ENCODE measurements at places on chromosomes 4 and X.

GRCh38 chr4:5435201-5435600 is 273.2 kb downstream of the EVC2 start:
- no peak for DNase-seq

GRCh38 chrX:102745857-102746584 is 25.5 kb downstream of the GPRASP3 start:
- DNase-seq, result no peak

GRCh38 chr4:101252721-101253120 is 94.6 kb downstream of the PPP3CA start:
- no peak for DNase-seq

GRCh38 chr4:40564815-40565483 is 64.7 kb downstream of the RBM47 start:
- no peak for DNase-seq

GRCh38 chr4:108171339-108172230 is 2.9 kb upstream of the LEF1 start:
- no peak for DNase-seq

- no peak for DNase-seq
These were observed 36.9 kb downstream of the ENPEP start for GRCh38 chr4:110512901-110513300.

DNA sequence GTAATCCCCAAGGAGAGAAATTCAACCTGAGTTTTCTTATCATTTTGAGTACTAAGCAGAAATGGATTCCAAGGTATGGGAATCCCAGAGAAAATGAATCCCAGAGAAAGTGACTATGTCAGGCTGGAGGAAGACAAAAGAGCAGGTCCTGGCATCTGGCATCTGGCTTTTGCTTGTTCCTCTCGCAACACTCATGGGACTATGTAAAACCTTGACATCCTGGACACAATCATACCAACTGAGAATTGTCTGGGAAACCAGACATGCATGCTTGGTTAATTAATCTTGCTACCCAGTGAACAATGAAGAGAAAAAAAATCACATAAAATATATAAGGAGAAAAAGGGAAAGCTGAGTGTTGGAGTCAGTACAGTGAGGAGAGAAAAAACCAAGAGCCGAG is 12.9 kb downstream of the DCAF8L1 start:
- DNase-seq, result no peak

DNA sequence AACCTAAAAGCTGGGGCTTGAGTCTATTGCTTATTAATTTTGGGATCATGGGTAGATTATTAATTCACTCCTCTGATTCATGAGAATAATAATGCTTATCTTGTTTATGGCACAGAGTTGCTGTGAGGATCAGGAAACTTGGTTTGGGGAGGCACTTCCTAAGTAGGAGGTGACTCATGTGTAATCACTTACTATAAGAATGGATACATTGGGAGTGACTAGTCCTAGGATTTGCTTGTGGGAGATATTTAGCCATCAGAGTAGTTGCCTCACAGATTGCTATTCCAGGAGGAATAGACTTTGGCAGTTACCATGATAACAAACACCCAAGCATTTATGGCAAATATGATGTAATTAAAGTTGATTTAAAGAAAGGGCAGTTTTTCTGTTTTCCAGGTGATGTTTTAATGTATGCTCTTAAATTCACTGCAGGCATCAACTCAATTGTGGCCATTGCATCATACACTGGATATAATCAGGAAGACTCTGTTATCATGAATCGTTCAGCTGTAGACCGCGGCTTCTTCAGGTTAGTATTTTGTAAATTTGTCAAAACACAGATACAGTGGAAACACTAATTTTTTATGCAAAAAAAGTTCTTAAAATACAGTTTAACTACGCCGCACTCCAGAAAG is 41.9 kb downstream of the POLR2B start:
- DNase-seq, result no peak

DNA sequence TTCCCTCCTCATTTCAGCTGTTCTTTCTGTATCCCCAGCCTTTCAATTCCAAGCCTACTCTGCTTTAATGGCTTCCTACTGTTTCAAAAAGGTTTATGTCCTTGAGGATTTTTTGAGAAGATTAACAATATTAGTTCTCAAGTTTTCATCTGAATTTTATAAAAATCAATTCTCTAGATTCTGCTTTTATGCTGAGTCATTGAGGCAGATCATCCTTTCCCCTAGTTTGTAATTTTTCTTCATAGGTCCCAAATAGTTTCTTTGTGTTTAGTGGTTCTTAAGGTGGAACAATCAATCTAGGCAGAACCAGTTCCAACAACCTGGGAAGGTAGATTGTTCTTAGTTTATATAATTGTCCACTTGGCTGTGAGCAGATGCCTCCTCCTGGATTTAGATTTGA is 100.1 kb upstream of the NAP1L5 start:
- DNase-seq, result no peak

DNA sequence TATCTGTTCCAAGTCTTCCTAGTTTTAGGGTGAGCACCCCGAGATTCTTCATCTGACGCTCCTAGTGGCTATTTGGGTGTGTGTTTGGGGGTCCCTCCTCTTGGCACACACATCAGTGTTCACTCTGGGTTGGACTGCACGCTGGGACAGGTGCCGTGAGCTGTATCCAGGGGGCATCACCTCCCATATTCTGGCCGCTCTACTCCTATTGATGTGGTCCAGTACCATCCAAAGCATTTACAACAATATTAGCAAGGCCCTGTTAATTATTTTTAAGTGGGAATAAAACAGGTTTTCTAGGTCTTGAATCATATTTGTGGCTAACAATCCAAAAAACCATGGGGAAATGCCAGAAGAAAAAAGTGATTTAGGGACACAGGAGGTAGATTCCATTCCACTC is 26.4 kb downstream of the CYTL1 start:
- no peak for DNase-seq

DNA sequence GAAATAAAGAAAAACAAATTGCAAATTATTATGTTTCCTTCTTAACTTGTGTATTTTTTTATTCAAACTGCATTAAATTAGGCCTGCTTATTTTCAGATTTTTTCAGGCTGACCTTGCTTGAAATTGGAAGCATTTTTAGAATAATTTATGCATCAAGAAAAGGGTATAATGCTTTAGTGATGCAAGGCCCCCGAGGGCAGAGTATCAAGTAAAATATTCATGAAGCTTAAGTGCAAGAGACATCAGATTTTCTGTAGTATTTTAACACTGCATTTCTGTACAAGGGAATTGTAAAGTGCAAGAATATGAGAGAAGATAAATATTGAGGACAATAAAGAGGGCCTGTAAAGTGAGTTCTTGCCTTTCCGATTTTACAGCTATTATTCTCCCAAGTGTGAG is 485.8 kb upstream of the ATOH1 start:
- DNase-seq, result no peak

DNA sequence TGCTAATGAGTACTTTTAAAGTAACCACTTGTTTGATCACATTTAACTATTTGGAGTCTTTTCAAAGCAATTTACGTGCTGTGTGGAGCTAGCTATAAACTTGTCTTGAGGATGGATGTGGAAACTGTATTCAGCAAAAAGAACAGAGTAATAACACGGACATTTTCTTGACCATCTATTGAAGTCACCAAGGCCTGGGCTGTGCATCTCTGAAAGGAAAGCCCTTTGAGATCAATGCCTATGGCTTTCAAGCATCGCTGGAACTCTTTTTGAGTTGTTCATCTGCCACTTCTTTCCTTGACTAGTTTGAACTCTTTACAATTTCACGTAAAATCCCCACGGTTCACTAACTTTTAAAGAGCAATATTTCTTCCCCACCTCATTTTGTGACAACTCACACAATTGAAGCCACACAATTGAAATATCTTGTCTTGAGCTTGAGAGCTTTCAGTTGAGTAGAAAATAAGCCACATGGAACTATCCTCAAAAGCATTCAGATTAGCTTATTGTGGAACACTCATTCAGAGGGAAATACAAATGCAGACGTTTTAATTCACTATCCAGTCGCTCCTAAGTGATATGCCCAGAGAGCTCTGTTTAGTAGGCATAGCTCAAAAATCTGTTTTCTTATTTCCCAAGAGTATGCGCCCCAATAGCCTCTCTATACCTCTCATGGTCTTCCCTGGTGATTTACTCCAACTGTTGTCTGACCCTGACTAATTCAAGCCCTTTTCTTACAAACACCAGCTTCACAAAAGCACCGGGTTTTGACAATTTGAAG is 134.9 kb upstream of the SLITRK2 start:
- DNase-seq, result no peak

GRCh38 chrX:154025230-154025629 is 5.5 kb upstream of the IRAK1 start:
- no peak for DNase-seq

DNA sequence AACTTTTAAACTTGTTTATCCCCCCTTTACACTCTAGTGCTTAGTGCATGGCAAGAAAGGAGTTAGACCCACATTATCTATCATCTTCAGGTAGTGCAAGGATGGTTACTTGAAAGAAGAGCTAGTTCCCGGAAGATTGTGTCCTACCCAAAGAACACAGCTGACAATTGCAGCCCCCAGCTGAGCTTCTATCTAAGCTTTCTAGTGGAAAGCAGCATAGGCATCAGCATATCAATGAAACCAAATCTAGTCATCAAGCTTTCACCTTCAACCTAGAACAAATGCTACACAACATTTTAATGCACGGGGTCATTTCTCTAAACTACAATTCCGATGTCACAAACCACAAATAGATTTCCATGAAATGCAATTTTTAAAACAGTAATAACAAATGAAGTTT is 88.9 kb upstream of the TFDP3 start:
- DNase-seq, result no peak

GRCh38 chrX:150476164-150476699 is 92.2 kb upstream of the MTM1 start:
- DNase-seq, result no peak

DNA sequence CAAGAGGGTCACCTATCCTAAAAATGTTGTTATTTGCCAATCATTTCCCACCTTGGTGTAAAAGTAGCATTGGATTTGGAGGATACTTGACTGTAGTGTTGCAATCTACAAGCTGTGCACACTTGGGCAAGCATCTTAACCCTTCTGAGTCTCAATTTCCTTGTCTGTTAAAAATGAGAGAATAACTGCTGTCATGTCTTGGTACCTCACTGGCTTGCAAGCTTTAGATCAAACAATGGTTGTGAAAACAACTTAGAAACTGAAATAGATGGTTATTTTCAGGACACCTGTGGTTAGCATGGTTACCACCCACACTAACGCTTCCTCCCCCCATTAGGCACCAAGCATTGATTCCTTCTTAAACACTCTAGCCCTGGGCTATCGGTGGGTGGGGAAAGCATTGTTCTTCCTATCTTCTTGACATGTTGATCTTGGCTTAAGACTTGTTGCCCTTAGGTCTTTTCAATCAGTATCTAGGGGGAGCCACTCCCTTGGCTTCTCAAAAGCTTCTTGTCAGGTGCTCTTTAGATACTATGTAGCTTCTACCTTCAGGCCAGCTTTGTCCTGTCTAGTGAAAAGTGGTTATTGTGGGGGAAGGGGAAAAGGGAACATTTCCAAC is 10.6 kb upstream of the AMOT start:
- DNase-seq, result no peak

GRCh38 chr4:186790630-186791029 is 67.0 kb upstream of the FAT1 start:
- DNase-seq, result no peak

DNA sequence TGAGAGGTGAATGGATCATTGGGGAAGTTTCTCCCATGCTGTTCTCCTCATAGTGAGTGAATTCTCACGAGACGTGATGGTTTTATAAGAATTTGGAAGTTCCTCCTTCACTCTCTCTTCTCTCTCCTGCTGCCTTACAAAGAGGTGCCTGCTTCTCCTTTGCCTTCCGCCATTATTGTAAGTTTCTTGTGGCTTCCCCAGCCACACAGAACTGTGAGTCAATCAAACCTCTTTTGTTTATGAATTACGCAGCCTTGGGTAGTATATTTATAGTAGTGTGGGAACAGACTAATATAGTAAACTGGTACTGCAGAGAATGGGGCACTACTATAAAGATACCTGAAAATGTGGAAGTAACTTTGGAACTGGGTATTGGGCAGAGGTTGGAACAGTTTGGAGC is 7.8 kb upstream of the CTAG2 start:
- DNase-seq, result no peak

DNA sequence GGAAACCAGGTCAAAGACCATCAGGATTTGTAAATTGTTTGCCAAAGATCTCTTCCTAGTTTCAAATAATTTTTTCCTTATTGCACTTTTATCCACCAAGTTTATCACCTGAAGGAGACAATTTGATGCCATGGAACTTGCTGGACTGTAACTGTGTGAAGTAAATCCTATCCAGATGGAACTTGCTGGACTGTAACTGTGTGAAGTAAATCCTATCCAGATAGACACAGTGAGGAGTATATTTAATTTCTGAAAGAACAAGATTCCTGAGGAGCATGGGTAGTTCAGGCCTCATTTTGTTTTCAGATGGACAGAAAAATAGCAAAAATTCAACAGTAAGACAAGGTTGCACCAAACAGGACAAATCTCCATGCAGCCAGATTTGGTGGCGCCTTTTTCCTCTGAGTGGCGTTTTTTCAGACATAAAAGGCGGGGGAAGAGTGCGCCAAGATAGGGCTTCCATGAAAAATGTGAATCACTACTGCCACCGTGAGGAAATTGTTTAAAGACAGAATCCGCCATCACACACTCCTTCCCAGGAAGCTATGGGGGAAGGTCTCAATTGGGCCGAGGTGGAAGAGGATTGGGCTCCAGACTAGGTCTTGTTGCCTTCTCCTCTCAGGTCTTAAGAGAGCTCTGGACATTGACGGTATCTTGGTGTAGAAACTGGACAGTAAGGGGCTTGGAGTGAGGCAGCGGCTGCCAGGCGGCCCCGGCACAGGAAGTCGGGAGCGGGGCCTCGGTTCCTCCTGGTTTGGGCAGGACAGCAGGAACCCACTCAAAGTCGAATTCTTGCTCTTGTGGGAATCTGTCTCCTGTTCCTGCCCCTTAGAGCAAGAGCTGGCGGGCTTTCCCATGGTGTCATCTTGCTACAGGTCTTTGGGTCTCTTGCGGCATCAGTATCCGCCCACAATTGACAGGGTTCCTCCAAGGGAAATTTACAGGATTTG is 234.7 kb downstream of the OR13H1 start:
- no peak for DNase-seq

DNA sequence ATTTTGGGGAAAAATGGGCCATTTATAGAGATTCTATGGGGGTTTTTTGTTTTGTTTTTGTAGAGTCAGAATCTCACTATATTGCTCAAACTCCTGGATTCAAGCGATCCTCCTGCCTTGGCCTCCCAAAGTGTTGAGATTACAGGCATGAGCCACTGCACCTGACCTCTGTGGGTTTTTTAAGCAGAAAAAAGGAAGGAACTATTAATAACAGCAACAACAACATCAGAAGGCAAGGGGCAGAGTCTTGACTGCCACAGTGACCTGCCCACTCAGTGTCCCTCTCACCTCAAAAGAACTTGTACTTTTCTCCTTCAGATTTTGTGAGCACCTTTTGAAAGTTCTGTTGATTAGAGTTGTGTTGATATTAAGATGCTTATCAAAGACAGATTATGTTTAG is 48.1 kb downstream of the FNIP2 start:
- no peak for DNase-seq

- DNase-seq, result no peak
These were observed 56.3 kb downstream of the PPEF2 start for GRCh38 chr4:75845992-75846391.

- no peak for DNase-seq
These were observed 38.2 kb downstream of the DMP1 start for GRCh38 chr4:87688316-87688715.

All from cortex of kidney (tissue), 1 donor.